CD8-positive, alpha-beta memory T cell (primary cell): ENCODE measurements at places on chromosomes 16 and 17. TPM values are rescaled to one million over a fixed set of nuclear protein-coding genes. Genes with fewer than 3 reads are reported as not detected.
A peak's percentile ranks its signal among the peaks of the same experiment; 100 is the strongest.

The NPIPA5 gene
- total RNA-seq: 16.7 TPM

DNA sequence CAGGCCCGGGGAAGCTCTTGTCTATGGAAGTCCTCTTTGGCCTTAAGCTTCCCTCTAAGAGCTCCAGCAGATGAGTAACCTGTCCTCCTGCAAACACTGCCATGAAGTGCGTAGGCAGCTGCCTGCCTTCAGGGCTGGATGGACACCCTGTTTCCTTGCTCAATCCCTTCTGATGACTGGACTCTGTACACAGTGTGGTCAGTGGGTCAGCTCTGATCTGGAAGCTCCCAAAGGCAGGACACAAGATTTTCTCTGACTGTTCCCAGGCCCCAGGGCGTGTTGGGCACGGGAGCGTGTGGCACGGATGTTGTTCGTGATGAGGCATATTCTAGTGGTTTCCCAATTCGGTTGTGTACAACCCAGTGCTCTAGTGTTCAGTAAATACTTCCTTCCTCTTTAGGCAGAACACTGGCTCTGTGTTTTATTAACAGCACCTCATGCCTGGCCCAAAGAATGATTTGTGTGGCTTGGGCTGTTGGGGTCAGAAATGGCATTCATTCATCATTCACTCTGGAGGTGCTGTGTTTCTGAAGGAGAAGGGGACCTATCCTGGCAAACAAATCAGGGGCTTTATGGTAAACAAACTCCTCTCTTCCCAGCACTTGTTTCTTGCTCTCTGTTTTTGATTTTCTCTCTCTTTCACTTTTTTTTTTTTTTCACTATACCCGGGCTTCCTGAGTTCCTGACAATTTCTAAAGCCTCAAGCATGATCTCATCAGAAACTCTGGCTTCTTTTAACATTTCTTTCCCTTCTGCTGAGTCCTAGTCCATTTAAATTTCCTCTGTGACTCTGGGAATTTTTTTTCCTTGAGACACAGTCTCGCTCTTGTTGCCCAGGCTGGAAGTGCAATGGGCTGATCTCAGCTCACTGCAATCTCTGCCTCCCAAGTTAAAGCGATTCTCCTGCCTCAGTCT lies 12.0 kb upstream of the RNF157 start:
- DNase-seq: no peak

- DNase-seq: no peak
Measured at GRCh38 chr16:49947907-49948678, 76.9 kb upstream of the CNEP1R1 start.

GRCh38 chr17:7897773-7898172 lies 9.2 kb downstream of the CHD3 start:
- no peak for DNase-seq

- DNase-seq: peak; percentile 14
Measured at GRCh38 chr17:82023447-82024241, 539 bp downstream of the LRRC45 start.

DNA sequence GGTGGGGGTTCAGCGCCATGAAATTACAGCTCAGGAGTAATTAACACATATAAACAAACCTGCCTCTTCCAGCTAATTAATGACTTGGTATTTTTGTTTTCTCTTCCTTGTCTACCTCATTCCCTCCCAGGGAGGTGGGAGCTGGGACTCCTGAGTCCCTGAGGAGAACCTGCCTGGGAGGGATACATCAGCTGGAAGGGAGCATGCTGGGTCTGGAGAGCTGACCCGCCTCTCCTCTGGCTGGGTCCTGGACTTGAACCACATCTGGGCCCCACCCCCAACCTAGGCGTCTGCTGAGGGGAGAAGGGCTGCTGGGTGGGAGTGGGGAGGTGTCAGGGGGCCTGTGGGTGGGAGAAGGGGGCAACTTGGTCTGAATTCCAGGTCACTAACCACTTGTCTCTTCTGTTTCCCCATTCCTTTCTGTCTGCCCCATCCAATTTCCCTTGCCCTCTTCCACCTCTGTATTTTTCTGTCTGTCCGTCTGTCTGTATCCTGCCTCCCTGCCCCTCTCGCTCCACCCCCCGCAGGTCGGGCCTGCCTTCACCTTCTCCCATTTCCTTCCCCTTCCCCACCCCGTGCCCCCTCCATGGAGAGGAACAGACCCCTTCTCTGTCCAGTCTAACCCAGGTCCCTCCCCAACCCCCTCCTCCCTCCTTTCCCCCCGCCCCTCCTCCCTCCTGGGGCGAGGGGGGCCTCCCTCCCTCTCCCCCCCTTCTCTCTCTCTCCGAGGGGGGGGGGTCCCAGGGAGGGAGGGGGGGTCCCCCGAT lies at the start of gene NLGN2:
TSS of gene NLGN2 (plus strand) at position 361 of the 767 bp plus-strand sequence. CDS start 411 bp downstream, outside the sequence.
- DNase-seq: no peak

DNA sequence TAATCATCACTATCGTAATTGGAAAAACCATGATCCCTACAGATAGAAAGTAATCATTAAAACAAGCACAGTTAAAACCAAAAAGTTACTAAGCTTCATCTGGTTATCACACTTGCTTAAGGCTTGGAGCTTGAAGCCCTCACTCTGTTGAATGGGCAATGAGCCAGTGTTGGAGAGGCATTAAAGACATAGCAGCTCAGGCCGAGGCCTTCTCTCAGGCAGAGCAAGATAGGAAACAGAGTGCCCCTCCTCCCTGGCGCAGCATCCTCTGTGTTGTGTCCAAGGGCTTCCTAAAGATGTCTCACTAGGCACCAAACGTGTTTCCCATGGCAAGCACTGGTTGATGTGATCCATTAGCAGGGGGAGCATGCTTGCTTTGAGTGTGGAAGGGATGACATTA lies 34.9 kb upstream of the LGALS9 start:
- DNase-seq: no peak

DNA sequence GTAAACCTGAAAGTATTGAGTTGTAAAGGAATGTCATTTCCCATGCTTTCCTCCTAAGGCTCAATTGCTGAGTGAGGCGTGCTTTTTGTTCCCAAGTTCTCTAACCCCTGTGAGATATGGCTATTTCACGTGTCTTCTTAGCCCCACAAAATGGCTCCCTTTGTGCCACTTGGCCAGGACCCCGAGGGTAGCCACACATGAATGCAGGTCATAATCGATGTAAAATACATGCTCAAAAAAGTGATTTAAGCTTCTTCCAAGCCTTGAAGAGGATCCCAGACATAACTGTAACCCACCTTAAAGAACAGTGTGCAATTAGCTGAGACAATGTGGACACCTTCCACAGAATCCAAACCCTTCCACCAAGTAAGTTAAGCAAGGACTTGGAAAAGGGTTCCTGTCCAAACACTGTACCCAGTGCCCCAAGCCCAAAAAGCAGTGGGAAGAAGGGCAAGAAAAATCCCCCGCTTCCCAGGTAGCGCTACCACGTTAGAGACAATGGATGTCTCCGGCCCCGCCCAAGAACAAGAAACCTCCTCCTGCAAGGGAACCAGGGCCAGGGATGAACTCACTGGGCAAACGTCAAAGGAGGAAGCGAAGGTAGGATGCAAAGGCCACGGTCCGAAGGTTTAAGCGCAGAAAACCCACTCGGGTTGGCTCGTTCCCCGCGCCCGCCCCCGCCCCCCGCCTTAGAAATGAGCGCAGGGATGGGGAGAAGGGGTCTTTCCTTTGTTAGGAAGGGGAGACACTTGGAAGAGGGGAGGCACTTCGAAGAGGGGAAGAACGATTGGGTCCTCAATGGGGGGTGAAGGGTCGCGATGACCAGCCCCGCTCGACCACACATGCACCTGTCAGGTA lies 1.2 kb downstream of the JPT1 start:
- no peak for DNase-seq

DNA sequence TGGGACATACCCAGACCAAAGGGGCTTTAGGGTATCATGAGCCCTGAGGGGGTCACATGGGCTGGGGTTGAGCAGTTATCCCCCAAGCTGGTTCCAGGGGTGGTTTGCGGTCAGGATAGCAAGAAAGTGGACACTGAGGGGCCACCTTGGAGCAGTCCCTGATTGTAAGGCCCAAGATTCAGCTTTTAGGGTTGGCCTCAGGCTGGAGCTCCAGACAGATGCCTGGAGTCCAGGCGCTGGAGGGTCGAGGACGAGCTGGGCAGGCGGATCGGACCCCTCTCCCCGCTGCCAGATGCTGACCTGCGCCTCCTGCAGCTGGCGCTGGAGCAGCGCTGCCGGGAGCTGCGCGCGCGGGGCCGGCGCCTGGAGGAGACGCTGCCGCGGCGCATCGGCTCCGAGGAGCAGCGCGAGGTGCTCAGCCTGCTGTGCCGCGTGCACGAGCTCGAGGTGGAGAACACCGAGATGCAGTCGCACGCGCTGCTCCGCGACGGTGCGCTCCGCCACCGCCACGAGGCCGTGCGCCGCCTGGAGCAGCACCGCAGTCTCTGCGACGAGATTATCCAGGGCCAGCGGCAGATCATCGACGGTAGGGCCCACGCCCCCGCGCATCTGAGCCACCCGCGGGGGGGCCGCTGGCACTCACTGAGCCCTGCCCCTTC lies 10.0 kb downstream of the BTBD17 start:
- no peak for DNase-seq

GRCh38 chr16:15556130-15556529 lies 86.8 kb downstream of the MARF1 start:
- DNase-seq: no peak
